ENCODE measurements at places on chromosomes 16 and 17. TPM values are rescaled to one million over a fixed set of nuclear protein-coding genes. Genes with fewer than 3 reads are reported as not detected.

ITGA2B gene
- total RNA-seq, result 5.7 TPM

DNA sequence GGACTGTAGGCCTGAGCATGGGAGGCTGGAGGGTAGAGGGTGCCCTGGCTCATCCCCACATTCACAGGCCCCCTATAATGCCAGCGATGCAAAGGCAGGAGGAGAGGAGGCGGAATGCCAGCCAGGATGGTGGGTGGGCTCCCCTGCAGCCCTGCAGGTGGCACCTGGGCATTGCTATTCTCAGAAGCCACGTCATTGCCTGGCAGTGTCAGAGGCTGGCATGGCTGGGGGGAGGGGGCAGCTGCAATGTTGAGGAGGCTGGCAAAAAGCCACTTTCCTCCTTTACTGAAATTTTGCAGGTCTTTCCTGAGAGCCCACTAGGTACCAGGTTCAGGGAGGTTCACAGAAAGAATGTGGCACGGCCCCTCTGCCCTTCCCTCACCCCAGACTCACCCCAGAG, 36.2 kb downstream of the RAB11FIP4 start:
- no peak for DNase-seq

GRCh38 chr16:55264949-55265348, 59.1 kb upstream of the IRX6 start:
- DNase-seq, result no peak

- no peak for DNase-seq
These were observed 16.1 kb downstream of the TLE7 start for GRCh38 chr16:71425746-71426068.

Data from PC-9 (cell line).